ENCODE measurements at places on chromosomes 16 and 17. TPM values are rescaled to one million over a fixed set of nuclear protein-coding genes. Genes with fewer than 3 reads are reported as not detected.

GRCh38 chr16:641326-642188 is at the start of gene MCRIP2:
MCRIP2 (plus strand) TSS chr16:641828; CDS start chr16:641992, 164 bp downstream.
- H3K36me3 ChIP-seq, result no peaks in the 10 kb centered on the region
- peak; percentile 49 for DNase-seq
- no peaks in the 10 kb centered on the region for H3K27me3 ChIP-seq
- peaks cover 22% of the 10 kb centered on the region for H3K4me1 ChIP-seq
- peak within 1 kb of the TSS; percentile 37 for H3K27ac ChIP-seq
- H3K4me3 ChIP-seq, result peak within 1 kb of the TSS; percentile 45

The TUFM gene
- total RNA-seq, result 108 TPM

DNA sequence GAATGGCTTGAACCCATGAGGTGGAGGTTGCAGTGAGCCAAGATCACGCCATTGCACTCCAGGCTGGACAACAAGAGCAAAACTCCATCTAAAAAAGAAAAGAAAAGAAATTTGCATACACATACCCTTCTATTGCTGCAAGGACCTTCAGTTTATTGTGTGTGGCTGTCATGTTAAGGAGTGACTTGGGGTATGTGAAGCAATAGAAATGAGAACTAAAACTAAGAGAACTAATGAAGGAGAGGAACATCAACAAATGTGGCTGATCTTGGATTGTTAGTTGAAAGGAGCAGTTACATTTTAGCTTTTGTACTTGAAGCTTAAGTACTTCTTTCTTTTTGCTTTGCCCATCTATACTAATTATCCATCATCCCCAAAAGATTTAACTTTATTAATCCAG is 12.7 kb upstream of the NSRP1 start:
- no peaks in the 10 kb centered on the region for H3K36me3 ChIP-seq
- no peak for DNase-seq
- H3K27ac ChIP-seq, result no peak overlapping the region
- peaks cover 15% of the 10 kb centered on the region for H3K4me1 ChIP-seq
- no peak overlapping the region for H3K4me3 ChIP-seq
- H3K27me3 ChIP-seq, result no peaks in the 10 kb centered on the region

GRCh38 chr16:51248217-51248616 is 97.1 kb upstream of the SALL1 start:
- no peaks in the 10 kb centered on the region for H3K27me3 ChIP-seq
- no peaks in the 10 kb centered on the region for H3K4me1 ChIP-seq
- no peaks in the 10 kb centered on the region for H3K36me3 ChIP-seq

- peak; percentile 63 for DNase-seq
- H3K27me3 ChIP-seq, result no peaks in the 10 kb centered on the region
- H3K36me3 ChIP-seq, result no peaks in the 10 kb centered on the region
- H3K4me3 ChIP-seq, result no peak overlapping the region
These were observed 47.7 kb downstream of the BEAN1 start for GRCh38 chr16:66474750-66475199.

The SLFN12L gene
- total RNA-seq, result 78.8 TPM

- no peaks in the 10 kb centered on the region for H3K4me1 ChIP-seq
- H3K36me3 ChIP-seq, result peaks cover 6% of the 10 kb centered on the region
- H3K27ac ChIP-seq, result no peak overlapping the region
These were observed 171.7 kb downstream of the MRTFB start for GRCh38 chr16:14242769-14243168.

DNA sequence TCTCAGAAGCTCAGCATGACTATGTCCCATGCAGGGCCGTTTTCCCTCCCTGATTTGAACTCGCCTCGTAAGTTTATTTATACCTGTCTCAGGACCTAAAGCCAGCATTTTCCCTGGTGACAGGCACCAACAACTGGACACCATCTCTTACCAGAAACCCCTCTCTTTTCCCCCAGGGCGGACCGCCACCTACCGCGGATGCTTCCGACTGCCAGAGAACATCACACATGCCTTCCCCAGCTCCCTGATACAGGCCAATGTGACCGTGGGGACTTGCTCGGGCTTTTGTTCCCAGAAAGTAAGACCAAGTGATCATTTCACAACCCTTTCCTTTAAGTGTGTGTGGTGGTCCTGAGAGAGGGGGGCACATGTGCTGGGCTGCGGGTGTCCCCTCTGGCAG is 24.7 kb downstream of the WSCD1 start:
- H3K27me3 ChIP-seq, result no peaks in the 10 kb centered on the region
- no peak overlapping the region for H3K27ac ChIP-seq
- no peak overlapping the region for H3K4me3 ChIP-seq
- no peaks in the 10 kb centered on the region for H3K36me3 ChIP-seq
- H3K4me1 ChIP-seq, result no peaks in the 10 kb centered on the region
- DNase-seq, result no peak

GRCh38 chr17:15364615-15365014 is 23.2 kb upstream of the TEKT3 start:
- no peak overlapping the region for H3K4me3 ChIP-seq
- no peaks in the 10 kb centered on the region for H3K27me3 ChIP-seq
- DNase-seq, result no peak
- no peak overlapping the region for H3K27ac ChIP-seq
- no peaks in the 10 kb centered on the region for H3K36me3 ChIP-seq

DNA sequence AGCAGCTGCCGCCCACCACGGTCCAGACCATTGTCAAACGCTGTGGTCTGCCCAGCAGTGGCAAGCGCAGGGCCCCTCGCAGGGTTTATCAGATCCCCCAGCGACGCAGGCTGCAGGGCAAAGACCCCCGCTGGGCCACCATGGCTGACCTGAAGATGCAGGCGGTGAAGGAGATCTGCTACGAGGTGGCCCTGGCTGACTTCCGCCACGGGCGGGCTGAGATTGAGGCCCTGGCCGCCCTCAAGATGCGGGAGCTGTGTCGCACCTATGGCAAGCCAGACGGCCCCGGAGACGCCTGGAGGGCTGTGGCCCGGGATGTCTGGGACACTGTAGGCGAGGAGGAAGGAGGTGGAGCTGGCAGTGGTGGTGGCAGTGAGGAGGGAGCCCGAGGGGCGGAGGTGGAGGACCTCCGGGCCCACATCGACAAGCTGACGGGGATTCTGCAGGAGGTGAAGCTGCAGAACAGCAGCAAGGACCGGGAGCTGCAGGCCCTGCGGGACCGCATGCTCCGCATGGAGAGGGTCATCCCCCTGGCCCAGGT is 13.0 kb downstream of the SLC52A1 start:
- peaks cover 6% of the 10 kb centered on the region for H3K36me3 ChIP-seq
- no peaks in the 10 kb centered on the region for H3K4me1 ChIP-seq
- H3K27ac ChIP-seq, result no peak overlapping the region
- H3K4me3 ChIP-seq, result no peak overlapping the region
- no peaks in the 10 kb centered on the region for H3K27me3 ChIP-seq

The SCNN1G gene
- total RNA-seq, result not detected

The KRT37 gene
- total RNA-seq, result not detected

The SHISA9 gene
- total RNA-seq, result not detected

Data from CD4-positive, alpha-beta memory T cell (primary cell).